LNCaP clone FGC (cell line): ENCODE measurements at places on chromosomes 6 and 20.

DNA sequence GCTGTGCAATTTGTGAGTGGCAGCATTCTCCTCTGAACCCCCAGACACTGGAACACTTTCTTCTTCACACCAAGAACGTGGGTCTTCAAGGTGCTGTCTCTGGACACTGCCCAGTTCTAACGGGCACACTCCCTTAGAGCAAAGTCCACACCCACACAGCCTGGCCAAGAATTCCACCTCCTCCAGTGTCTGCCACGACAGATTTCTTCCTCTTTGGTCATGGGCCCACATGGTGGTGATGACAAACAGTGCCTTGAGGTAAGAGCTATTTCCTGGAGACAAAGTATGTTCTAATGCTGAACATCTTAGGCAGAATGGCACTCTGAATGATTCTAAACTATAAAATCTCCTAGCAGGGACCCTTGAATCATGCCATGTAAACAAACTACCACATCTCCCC is 25.5 kb upstream of the SSTR4 start:
- DNase-seq, result peak; percentile 18

DNA sequence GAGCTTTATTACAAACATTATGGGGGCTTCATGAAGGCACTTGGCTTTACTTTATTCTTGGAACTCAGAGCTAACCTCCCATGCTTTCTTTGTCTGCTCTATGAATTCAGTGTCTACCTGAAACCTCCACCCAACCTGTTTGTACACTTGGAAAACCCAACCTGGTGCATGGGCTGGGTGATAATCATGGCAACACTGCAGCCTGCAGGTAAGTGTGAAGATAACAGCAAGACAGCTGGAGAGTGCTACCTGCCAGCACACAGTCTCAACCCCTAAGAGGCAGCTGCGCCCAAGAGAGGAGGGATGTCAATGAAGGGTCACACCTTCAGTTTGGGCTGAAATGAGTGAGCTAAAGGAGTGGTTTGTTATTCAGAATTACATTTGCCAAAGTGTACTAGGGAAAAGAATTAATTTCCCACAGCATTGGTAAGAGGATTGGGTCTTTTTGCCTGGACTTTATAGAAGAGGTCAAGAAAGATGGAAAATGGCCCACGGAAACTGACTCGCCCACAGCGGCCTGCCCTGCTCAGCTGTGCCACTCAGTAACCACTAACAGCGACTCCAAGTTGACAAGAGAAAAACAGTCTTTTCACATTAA is 24.4 kb downstream of the FOXQ1 start:
- peak; percentile 82 for DNase-seq

GRCh38 chr6:128899341-128900050 is 16.6 kb downstream of the LAMA2 start:
- DNase-seq, result no peak

DNA sequence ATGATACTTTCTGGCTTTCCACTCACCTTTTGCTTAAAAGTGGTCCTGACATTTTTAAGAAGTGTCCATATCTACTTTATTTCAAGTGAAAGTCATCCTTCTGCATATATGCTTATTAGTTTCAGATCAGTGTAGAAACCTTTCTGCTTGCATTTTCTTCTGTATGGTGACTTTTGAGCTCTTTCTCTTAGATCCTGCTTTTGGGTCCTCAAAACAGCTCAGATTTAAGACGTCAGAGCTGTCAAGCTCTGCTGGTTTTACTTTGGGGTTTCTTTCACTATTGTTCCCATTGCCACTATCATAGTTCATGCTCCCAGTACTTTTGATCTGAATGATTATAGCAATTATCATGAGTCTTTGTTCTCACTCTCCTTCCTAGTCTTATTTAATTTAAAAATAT is 41.7 kb downstream of the BCKDHB start:
- no peak for DNase-seq

GRCh38 chr20:52490711-52491430 is 299.3 kb upstream of the ZFP64 start:
- DNase-seq, result no peak

DNA sequence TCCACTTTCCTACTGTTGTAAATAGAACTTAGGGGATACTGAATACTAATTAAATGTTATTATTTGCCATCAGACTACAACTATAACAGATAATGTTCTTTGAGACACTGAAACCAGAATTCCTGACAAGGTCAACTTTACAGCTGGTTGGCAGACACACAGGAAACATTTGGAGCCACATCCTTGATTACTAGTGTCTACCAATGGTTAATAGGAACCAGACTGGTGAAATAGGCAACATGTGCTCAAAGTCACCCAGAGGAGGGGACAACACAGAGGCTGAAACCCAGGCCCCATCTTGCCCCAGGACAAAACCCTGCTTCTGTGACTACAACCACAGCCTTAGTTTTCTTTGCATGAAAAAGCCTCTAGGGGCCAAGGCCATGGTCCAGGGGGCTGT is 47.8 kb upstream of the NT5E start:
- no peak for DNase-seq

- no peak for DNase-seq
Measured at GRCh38 chr20:61297986-61298385, 45.9 kb downstream of the CDH4 start.

GRCh38 chr20:680638-681187 is 5.1 kb upstream of the SCRT2 start:
- no peak for DNase-seq

GRCh38 chr20:13857304-13857703 is 72.5 kb downstream of the NDUFAF5 start:
- DNase-seq, result peak; percentile 74

- no peak for DNase-seq
Measured at GRCh38 chr6:26284537-26285142, 80.4 kb upstream of the BTN3A2 start.

- DNase-seq, result no peak
Measured at GRCh38 chr20:11520596-11520995, 397.1 kb upstream of the BTBD3 start.

DNA sequence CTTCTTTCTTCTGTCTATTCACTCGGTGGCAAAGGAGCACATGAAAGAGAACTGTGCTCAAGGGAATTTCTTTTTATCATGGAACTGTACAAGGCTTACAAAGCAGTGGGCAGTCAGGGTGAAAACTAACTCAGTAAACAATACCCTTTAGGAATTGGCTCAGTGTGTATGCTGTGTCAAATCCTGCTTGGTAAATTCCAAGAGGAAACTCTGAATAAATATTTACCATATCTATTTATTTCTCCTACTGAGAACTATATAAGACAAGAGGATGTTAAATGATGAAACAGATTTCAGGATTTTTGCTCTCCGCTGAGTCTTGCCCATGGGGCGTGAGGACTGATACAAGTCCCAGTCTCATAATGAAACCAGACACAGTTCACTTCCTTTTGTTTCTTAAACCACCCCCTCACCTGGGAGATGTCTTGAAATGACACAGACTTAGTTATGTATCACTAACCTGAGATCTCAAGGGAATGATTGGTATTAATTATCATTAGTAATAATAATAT is 188.8 kb downstream of the BACH2 start:
- no peak for DNase-seq

DNA sequence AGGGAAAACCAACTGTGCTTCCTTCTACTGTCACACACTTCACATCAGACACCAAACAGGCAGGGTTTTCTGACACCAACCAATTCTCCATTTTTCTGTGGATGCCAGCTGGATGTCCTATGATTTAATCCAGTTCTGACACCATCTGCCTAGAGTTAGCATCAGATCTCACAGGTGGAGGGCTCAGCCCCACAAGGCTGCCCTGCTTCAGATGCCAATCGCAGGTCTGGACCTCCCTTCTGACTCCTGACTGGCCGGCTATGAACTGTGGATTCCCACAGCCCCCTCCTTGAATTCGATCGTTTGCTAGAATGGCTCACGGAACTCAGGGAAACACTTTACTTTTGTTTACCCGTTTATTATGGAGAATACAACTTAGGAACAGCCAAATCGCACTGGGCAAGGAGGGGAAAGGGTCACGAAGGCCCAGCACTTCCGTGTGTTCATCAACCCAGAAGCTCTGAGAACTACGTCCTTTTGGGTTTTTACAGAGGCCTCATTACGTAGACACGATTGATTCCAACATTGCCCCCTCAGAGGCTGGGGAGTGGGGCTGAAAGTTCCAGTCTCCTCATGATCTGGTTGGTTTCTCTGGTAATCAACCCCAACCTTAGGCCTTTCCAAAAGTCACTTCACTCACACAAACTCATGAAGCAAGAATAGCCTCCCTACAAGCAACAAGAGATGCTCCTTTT is 25.4 kb upstream of the MAS1 start:
- DNase-seq, result no peak

DNA sequence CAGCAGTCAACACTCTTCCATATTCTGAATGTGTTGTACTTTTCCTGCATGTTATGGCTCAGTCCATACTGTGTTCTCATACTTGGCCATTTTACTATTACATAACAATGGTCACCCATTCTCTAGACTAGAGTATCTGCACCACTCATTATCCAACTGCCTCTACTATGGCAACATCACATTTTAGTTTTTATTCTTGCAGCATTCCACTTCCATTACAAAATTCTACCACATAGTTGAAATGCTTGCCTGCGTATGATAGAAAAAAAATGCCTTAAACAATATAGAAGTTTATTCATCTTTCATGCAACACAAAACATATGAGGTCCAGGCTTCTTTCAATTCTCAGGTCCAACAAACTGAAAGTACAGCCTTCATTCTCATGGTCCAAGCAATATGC is 128.0 kb downstream of the TENT5A start:
- DNase-seq, result no peak

GRCh38 chr6:64335195-64335594 is 699.6 kb downstream of the PHF3 start:
- no peak for DNase-seq

DNA sequence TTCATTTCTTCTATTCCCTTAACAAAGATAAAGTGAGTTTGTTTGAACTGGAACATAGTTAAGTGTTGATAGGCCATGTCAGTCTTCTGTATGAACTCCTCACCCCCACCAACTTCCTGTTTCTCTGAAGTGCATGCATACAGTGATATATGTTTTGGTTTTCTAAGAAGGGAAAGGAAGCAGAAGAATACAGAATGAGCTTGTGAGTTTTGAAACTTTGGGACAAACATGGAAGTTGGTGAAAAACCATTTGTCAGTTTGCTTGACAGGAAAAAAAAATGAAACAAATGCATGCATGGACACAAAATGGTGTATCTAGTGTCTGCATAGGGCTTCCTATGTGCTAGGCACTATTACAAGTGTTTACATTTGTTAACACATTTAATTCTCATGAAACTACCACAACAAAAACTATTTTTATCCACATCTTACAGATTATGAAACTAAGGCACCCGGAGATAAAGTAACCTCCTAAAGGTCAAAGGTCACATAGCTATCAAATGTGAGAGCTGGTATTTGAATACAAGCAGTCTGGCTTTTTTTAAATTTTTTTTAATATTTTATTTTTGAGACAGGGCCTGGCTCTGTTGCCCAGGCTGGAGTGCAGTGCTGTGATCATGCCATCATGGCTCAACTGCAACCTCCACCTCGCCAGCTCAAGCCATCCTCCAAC is 105.9 kb downstream of the ADGRB3 start:
- no peak for DNase-seq

- no peak for DNase-seq
Measured at GRCh38 chr20:15155848-15156401, 818.5 kb upstream of the FLRT3 start.

- DNase-seq, result no peak
Measured at GRCh38 chr6:51339728-51340127, 521.1 kb downstream of the TFAP2B start.

GRCh38 chr6:25173246-25173645 is 105.9 kb upstream of the CARMIL1 start:
- no peak for DNase-seq

GRCh38 chr6:21808551-21809242 is 215.1 kb downstream of the SOX4 start:
- DNase-seq, result peak; percentile 59

GRCh38 chr6:53794137-53794719 is 577 bp upstream of the LRRC1 start:
- peak; percentile 61 for DNase-seq

DNA sequence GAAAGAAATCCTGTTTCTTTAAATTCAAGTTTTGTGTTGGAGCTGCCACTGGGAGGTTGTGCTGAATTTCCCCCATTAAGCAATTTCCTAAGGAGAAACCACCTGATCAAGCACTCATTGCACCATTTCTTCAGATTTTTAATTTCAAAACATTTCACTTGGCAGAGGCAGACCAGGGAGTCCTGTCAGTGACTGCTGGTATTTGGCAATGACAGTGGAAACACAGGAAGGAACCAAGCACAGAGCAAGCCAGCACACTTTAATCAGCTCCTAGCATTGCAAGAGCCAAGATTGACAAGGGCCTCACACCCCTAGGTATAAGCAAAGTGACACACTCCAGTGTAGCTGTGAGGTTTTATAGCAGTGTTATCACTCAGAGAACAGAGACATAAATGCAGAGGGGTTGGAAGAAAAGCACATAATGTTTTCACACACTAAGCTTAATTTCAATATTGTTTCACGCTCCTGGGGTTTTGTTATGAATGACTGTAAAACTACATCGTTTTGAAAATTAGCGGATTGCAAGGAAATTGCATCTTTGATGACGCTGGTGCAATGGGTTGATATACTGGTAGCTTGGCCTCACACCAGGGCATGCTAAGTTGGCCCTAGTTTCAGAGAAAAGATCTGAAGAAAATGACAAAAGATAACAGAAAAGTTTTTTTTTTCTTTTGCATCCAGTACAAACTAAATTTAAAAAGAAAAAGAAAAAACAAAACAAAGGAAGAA is 768.4 kb downstream of the TFAP2A start:
- peak; percentile 27 for DNase-seq

DNA sequence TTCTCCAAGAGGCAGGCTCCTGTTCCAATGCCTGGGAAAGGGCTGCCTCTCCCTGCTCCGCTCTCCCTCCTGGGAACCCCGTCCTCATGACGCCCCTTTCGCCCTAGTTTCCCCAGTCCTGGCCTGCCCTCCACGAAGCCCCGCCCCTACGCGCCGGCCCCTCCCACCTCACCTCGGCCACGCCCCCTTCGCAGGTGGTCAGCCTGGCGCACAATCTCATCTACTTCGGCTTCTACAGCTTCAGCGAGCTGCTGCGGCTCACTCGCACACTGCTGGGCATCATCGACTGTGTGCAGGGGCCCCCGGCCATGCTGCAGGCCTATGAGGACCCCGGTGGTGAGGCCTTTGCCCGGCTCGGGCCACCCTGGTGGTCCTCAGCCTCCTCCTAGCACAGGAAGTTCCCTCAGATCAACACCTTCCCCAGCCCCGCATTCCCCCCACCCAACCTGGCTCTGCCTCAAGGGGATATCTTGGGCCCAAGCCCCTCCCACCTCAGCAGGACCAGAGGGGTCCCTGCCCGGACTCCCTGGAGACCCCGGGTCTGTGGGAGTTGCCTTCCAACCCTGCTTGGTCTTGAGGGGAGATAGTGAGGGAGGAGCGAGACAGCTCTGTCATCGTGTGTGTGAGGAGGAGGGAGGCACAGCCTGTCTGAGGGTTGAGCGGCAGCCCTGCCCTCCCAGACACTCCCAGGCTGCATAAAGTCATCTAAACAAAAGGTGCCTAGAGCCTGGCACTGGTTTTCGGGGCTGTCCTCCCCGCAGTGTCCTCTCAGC is 40.3 kb downstream of the UQCC2 start:
- DNase-seq, result no peak

GRCh38 chr20:46174469-46175126 is 56.5 kb downstream of the CD40 start:
- DNase-seq, result no peak
